ENCODE measurements at places on chromosomes 2 and 18.

DNA sequence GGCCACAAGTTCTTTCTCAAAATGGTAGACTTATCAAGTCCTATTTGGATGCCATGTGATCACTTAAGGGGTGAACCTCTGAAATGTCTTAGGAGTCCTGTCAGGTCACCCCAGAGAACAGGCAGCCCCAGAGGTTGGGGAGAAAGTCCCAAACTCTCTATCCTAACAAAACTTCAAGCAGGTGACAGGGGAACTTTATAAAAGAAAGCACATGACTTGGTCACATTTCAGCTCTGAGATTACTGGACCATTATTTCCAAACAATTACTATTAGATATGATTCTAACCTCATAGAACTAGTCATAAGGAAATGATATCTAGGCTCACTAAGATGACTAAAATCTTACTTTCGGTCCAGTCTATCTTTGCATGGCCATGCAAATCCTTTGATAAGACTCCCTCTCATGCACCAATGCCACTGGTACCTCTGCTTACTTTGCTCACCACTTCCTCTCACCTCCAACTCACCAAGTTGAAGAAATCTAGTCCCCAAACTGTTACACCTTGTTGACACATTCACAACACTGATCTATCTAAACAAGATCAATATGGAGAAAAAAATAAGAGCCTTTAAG, 107.0 kb downstream of the GALNT14 start:
- no peak for DNase-seq

DNA sequence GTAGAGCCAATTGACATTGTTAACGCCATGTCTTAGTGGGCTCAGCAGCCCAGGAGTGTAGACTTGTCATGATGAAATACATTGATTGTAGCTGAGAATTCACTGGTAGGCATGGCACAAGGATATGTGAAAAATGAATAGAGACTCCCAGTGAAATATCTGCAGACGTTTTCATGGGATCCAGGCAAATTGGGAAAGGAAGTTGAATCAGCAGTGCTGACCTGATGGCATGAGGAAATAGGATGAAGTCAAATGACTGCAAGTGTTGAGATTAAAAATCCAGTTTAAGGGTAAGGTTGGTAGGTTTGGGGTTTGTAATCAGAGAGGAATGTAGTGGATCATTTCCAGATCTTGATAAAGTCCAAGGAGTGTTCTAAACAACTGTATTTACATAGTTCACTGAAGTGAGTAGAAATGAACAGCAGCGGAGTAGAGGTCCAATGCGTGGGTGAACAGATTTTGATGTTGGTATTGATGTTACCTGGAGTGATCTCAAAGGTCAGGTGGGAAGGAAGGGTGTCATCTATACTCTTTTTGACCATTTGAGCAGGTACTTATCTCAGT, 24.6 kb downstream of the INSIG2 start:
- no peak for DNase-seq

GRCh38 chr2:60309941-60310660, 243.4 kb downstream of the BCL11A start:
- DNase-seq = no peak

GRCh38 chr2:66696886-66697285, 262.0 kb downstream of the MEIS1 start:
- no peak for DNase-seq

DNA sequence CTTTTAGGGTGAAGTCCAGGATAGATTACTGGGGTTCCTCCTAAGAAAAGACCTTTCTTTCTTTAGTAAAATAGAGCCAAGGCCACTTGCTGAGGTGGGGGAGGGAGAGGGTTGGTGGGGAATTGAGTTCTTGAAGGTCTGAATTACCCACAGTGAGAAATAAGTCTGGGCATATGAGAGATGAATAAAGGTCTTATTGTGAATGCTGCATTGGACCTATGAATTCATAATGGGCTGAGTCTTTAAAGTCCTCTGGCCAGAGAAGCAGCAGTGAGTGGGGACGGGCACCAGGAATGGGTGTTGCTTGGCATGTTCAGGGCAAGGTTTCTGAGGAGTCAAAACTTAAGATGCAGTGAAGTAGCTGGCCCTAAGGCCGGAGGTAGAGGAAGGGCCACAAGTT, 10.5 kb downstream of the MAPRE3 start:
- no peak for DNase-seq

DNA sequence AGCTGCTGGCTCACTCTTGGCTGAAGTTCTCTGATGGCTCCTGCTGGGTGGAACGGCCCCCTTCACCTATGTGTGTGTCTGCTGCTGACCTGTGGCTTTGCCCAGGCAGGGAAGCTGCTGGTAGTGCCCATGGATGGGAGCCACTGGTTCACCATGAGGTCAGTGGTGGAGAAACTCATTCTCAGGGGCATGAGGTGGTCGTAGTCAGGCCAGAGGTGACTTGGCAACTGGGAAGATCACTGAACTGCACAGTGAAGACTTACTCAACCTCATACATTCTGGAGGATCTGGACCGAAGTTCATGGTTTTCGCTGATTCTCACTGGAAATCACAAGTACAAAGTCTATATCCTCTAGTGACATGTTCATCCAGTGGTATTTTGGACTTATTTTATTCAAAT, 13.9 kb upstream of the UGT1A8 start:
- DNase-seq = no peak

Data from stimulated activated naive CD8-positive, alpha-beta T cell treated with anti-CD3 and anti-CD28 coated beads, Interleukin-15, Interleukin-2, amounts not matched to agents 100 U/mL and 50 U/mL, for 24 hours (primary cell).